ENCODE measurements at places on chromosomes 2 and 18.

DNA sequence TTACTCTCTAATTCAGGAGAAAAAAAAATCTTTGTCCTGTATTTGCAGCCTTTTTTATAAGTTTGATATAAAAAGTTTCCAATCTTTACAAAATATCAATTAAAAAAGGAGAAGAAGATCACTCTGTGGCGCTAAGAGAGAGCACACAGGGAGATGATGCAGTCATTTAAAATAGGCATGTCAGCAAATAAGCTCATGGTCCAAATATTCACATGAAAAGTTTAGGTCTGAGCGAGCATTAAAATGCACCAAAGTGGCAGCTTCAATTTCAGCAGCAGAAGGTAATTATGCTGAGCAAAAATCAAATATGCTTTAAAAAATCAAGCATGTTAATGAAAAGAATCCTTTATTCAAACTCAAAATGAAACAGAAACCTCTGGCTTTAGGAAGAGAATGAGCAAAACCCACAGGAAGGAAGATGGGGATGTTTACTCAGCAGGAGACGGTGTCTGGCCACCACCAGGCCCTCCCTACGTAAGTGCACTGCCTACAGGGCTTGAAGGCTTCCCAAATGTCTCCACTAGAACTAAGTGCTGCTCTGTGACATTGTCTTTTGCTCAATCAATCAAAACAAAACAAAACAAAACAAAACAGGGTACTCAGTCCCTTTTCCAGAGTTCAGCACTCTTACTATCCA is 120.4 kb downstream of the L3MBTL4 start:
- DNase-seq: no peak

- no peak for DNase-seq
These were observed 596.9 kb downstream of the DCC start for GRCh38 chr18:52936931-52937330.

- DNase-seq: no peak
These were observed 646.7 kb upstream of the CDH2 start for GRCh38 chr18:28823506-28824182.

DNA sequence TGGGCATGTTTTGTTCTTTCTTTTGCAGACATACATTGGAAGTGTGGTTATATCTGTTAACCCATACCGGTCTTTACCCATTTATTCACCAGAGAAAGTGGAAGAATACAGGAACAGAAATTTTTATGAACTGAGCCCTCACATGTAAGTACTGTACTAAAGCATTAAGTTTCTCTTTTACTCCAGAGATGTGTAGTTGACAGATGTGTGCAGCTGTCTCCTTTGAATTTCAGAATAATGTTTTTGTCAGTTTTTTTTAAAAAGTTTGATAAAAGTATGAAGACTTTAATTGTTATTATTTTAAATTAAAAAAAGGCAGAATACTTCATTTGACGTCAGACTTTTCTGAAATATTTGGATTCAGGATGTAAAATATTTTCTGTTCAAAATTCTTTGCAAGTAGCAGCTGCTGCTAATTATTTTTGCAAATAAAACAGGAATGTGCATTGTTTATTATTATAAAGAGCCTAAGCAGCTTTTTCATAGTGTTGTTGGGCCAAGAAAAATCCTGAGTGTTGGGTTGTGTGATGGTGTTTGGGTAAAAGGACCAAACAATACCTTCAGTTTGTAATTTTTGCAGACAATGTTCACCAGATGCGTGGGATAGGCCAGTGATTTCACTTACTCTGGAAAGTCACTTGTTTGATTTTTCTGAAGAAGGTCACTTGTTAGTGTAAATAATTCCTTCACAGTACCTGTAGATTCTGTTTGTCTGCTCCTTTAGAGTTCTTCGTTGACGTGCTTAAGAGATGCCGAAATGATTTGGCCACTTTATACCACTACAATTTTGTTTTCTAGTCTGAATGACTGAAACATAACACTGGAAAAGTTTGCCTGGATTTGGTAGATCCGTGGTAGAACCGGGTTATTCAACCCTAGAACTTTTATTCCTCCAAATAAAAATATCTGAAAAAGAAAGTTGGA is 51.1 kb downstream of the MYO1B start:
- no peak for DNase-seq

DNA sequence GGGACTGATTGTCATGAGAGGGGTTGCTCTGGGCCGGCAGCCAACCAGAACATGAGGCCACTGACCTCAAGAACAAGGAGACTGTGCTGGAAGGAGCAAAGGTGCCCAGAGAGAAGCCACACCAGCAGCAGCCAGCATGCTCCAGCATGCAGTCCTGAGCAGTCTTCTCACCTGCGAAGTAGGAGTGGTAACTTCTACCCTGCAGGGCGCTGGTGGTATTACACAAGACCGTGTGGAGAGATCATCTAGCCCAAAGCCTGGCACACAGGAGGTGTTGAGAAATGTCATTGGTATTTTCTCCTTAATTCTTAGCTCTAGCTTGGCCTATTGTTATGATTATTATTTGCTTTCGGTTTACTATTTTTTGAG is 132.7 kb downstream of the TSN start:
- no peak for DNase-seq

All from activated T-helper 1 cell treated with anti-CD3 and anti-CD28 coated beads, Interleukin-2, amount 50 U/mL, for 16 hours (primary cell).